ENCODE measurements at places on chromosomes 13 and 19. TPM values are rescaled to one million over a fixed set of nuclear protein-coding genes. Genes with fewer than 3 reads are reported as not detected.

DNA sequence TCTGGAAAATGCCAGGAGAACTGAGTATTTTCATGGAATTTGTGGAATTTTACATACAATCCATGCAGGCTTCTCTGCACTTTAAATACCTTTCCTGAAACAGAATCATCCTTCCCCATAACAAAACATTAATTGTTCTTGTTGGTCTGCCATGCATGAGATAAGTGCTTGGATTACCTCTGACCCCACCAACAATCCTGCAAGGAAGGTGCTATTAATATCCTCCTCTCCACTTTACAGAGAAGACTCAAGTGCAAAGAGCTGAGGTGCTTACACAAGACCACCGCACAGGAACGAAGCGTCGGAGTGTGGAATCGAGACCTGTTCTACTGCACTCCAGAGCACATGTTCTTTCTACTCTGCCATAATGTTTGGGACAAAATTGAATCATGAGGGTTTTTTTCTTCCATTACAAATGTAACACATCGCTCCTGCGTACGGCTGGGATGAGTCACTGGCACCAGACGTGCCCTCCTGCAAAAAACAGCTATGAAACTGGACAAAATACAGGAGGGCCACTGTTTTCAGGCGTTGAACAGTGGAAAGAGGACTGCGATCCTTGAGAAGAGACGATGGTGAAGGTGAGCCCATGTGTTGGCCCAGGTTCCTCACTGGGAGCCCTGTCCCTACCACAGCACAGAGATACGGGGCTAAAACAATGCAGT, 12.9 kb upstream of the LRRC4B start:
- no peak for DNase-seq

- no peak for DNase-seq
These were observed 101.3 kb upstream of the SLC15A1 start for GRCh38 chr13:98853771-98854221.

DNA sequence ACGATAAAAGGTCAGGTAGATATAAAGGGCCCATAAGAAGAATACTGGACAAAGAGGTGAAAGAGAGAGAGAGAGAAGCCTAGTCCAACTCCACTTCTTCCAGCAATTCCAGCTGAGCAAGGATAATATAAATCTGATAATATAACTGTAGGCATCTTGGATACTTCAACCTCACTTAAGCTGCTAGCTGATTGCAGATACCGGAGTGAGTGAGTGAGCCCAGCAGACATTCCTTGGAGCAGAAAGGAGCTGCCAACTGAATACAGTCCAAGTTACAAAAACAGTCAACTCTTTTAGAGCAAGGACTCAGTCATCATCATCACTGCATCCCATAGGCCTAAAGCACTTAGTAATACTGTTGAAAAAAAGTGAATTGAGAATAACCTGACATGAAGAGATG, 387.6 kb downstream of the SLITRK6 start:
- no peak for DNase-seq

DNA sequence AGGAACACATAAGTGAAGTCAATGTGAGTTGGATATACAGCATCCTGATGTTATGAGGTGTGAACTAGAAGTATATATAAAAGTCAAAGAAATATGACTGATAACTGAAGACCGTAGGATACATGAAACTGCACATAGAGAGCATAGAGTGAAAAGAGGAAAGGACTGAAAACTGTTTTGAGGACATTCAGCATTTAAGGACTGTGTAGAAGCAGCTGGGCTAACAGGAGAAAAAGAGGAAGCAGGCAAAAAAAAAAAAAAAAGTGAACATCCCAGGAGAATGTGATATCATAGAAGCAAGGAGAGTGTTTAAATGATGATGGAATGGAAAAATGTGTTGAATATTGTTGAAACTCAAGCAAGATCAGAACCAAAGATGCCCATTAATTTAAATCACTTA, 363.5 kb downstream of the PCDH20 start:
- no peak for DNase-seq

- no peak for DNase-seq
These were observed 3.2 kb downstream of the MAG start for GRCh38 chr19:35294859-35295791.

DNA sequence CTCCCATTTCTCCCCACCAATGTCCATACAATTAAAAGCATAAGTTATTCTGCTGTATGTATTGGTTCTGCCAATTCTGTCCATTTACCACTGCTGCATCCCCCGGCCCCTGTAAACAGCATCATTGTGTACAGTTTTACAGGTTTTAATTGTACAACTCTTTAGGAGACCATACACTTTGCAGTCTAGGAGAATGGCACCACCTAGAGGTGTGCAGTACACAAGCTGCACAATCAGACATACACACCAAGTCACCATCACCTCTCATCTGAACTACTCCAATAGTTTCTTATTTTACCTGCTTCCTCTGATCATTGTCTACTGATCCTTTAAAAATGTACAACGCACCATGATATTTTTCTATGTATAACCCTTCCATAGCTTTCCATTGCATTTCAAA, 855.9 kb upstream of the KLHL1 start:
- DNase-seq: no peak

SIGLEC9 gene
- total RNA-seq: 3.2 TPM

ZNF177 gene
- total RNA-seq: 5.5 TPM

ACTMAP gene
- 13.8 TPM for total RNA-seq
